ENCODE measurements at places on chromosomes 4 and X.

DNA sequence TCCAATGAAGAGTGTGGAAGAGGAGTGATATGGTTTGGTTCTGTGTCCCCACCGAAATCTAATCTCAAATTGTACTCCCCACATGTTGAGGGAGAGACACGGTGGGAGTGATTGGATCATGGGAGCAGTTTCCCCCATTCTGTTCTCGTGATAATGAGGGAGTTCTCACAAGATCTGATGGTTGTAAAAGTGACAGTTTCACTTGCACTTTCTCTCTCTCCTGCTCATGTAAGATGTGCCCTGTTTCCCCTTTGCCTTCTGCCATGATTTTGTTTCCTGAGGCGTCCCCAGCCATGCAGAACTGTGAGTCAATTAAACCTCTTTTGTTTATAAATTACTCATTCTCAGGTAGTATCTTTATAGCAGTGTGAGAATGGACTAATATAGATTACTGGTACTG is 39.6 kb downstream of the FAM47C start:
- no peak for DNase-seq

DNA sequence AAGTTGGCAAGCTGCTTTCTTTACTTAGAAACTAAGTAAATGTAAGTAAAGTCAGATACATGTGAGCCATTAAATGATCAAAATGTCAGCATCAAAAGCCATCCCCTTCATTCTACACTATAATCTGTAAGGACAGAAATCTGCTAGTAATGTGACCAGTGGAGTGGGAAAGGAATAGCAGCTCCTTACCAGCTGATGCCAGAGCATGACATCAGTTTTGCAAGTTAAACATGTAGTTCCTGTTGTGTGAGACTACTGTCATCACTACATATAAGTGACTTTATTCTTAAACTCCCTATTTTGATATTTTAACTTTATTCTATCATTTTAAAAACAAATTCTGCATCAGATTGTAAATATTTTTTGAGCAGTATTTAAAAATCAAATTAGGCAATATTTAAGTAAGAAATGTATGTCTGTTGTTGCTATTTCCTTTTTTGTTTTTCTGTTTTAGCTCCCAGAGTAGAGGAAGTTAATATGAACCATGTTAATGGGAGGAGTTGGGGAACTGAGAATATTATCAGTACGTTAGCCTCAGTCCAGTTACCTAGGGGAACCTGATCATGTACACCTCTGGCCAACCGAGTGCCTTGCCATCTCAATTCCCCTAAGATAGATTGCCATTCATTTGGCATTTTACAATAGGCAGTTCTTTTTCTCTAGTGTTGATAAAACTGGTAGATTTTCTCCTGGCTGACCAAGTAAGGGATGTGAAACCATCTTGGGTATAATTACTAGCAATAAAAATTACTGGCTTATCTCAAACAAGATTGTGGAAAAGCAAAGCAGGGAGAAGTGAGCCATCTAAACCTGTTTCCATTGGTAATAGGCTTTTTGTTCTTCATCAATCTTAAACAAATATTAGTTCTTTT is 34.7 kb downstream of the CCNI start:
- DNase-seq = no peak

GRCh38 chr4:73258436-73258685 is 237 bp downstream of the ANKRD17 start:
- DNase-seq = no peak

GRCh38 chrX:107205770-107206696 is at the start of the genes DNAAF6 and NUP62CL:
Gene DNAAF6 (plus strand): TSS chrX:107206611. CDS start chrX:107212876, 6,265 bp downstream.
Gene NUP62CL (minus strand): TSS chrX:107206433. CDS start chrX:107175146, 31,287 bp downstream.
- peak; percentile 92 for DNase-seq

- no peak for DNase-seq
Measured at GRCh38 chrX:13167481-13168231, 123.2 kb upstream of the FAM9C start.

GRCh38 chr4:155602351-155603140 is 64.1 kb upstream of the GUCY1A1 start:
- no peak for DNase-seq

DNA sequence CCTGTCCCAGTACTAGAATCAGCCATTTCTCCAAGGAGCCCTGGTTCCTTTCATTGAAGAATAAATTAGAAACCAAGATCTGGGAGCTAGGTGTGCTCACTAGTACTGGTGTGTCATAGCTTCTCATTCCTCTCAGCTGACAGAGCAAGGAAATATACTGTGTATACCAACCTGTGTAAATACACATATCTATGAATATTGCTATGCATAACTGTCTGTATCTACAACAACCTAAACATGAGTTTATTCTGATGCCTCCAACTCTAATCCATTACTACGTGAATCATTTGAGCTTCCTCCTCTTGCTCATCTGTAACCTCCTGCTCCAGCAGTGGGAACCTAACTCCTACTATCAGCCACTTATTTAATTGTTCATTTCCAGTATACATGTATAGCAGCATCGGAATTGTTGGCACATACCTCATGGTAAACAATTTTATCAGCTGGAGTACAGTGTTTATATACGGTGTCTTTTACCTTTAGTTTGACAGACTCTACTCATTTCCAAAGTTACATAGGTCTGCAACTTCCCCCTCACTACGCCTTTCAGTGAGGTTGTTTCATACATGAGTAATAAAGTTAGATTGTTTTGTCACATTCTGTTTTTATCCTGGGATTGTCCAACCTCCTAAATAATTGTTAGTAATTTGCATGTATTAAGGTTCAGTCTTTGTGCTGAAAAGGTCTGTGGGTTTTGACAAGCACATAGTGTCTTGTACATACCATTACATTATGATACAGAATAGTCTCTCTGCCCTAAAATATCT is 7.1 kb upstream of the SCRG1 start:
- DNase-seq = no peak

DNA sequence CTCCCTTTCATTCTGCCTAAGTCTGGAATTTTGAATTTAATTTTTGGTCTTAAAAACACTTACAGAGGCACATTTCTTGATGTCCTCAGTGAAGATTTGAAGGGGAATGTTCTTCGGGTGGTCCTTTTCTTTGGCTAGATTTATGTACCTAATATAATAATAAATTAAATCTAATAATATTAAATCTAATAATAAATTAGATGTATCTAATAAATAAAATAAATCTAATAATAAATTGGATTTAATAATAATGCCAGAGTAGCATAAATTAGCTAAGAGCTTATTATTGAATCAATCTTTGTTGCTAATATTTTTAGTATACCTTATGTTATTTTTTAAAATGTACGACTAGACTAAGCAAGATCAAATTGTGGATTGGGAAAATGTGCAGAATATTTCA is 39.8 kb downstream of the MAD2L1 start:
- DNase-seq = no peak

DNA sequence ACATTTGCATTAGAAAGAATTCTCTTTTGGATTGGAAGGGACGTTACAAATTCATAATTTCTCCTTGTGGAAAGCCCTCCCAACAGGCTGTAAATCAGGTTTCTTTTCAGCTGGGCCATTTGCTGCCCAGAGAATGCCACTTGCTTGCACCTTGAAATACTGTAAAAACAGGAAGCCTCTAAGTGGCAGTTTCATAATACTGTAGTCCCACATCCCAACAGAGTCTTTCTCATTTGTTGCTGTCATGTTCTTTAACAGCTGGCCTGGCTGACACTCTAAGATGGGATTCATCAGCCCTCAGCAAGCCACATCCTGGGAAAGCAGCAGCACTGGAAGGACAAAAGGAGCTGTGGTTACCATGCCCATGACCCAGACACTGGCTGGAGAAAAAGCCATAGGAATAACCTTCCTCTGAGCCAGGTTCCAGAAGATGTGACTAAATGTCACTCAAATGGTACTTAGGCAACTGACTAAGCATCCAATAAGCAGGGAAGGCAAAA is 221.9 kb upstream of the MBNL3 start:
- no peak for DNase-seq

DNA sequence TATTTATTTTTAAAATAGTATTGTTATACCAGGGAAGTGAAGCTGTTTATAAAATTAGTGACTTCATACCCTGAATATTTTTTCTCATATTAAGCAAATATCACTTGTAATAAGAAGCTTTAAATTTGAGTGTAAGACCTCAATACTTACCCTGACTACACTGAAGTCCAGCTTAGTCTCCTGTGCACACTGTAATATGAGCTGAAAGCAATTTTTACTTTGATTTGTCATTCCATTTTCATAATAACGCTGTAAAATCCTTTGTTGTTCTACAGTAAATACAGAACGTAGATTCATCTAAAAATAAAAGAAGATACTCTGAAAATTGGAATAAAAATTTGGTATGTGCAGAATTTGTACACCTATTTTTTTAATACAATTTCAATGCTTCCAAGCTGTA is 27.2 kb downstream of the HDX start:
- DNase-seq = no peak

GRCh38 chrX:110002300-110003166 is at the start of gene TMEM164:
Gene TMEM164 (plus strand): TSS chrX:110003114. CDS start chrX:110003775, 661 bp downstream.
- peak; percentile 90 for DNase-seq

DNA sequence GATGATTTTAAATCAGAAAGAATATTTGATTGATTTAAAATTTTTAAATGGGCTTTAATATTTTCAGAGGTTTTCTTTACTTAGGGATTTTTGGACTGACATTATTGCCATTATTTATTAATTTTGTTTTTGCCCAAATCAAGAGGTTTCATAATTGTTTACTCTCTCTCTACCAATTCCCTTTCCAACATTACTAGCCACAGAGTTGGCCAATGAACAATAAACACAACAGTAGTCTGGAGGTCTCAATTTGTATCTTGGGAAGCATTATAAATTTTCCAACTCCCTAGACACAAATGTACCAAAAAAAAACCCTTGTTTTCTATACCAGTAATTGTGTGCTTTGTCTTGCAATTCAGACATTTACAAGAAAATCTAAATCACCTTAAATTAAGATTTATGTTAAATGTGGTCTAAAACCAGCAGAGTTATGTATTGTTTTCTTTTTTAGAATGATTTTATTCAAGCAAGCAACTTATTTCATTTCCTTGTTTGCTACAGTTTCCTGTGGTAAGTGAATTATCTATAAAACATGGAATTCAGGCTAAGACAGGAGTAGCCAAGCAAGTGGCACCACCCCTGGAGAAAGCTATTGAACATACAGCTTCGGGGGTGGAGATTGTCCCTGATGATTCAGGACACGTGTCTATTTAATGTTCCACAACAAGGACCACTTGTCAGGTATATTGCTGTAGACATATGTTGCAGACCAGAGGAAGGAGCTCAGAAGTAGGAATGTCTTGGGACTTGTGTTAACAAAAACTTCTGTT is 622 bp downstream of the KLKB1 start:
- no peak for DNase-seq

DNA sequence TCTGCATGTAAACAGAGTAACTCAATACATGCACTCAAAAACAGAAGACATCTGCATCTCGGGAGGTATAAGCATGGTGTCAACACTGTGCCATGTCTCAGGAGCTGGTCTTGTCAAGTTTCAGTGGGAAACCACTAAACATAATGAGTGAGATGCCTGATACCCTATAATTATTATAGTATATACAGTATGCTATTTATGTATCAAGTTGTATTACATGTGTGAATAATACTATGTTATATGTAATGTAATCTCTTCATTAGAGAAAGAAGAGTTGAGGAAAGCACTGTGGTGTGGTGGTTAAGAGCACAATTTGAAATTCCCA is 2.5 kb downstream of the PPBP start:
- no peak for DNase-seq

DNA sequence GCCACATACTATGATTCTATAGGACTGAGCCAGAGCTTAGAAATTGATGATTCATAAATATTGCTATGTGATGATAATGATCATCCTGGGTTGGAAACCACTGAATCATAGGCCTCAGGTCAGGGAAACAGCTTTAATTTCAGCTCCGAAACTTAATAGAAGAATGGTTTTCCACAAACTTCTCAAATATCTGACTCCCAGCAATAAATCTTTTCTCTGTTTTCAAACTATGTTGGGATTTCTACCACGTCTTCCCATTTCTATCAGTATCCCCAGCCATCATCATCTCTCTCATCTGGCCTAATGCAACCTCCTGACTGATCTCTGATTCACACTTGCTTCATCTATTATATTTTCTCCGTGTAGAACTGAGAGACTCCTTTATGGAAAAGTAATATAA is 521.8 kb upstream of the AGA start:
- no peak for DNase-seq

DNA sequence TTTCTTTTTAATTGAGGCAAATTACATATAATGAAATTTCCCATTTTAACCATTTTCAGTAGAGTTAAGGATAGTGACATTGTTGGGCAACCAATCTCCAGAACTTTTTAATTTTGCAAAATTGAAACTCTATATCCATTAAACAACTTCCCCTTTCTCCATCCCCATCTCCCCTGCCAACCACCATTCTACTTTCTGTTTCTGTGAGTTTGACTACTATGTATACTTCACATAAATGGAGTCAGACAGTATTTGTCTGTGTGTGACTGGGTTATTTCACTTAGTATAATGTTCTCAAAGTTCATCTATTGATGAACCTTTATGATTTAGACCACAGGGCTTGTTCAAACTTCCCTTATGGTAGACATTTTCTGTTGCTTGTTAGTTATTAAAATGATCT is 364.5 kb upstream of the MAD2L1 start:
- no peak for DNase-seq

DNA sequence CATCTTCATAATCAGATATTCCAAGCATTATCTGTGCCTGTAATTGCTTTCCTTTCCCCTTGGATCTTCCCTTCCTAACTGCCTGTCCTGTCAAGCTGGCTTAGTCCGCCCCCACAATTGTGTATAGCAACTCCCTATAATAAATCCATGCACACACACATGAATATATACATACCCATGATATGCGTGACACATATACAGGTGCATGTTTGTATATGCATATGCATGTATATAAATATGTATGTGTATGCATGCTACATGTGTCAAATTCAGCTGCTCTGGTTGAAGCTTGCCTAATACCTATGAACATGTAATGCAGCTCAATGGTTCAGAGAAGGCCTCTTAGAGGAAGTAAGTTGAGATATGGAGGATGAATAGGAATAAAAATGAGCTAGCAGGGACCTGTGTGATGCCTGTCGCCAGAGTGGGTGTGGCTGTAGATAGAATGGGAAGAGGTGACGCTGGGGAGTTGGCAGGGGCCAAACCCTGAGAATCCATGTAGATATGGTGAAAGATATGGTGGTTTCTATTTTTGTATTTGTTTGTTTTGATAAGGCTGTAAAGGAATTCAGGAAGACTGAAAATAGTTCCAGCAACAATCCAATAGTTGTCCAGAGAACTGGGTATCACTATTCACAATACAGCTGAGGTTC is 595.0 kb upstream of the BOD1L1 start:
- DNase-seq = no peak

Measured in hematopoietic multipotent progenitor cell treated with erythropoietin and hydrocortisone succinate and interleukin-3 and kit ligand, for 6 days (in vitro differentiated cells).